ENCODE measurements at places on chromosomes 3 and 15.

- DNase-seq: no peak
Observed at GRCh38 chr3:48425281-48425812, 4.5 kb downstream of the PLXNB1 start.

DNA sequence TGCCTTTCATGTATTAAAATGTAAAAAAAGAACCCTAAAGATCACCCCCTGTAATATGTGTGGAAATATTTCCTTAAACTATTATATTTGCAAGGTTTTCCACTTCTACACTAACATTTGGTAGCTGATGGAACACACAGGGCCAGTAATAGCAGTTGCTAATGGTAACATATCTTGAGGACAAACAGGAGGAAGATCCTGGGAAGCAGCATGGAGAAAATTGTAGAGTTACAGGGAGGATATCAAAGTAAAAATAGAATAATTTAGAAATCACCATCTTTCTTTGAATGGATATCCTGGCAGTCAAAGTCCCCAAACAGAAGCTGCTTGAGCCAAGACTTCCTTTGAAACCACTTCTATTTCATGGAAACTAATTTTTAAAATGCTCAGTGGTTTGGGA lies 29.5 kb upstream of the OSTN start:
- no peak for DNase-seq

DNA sequence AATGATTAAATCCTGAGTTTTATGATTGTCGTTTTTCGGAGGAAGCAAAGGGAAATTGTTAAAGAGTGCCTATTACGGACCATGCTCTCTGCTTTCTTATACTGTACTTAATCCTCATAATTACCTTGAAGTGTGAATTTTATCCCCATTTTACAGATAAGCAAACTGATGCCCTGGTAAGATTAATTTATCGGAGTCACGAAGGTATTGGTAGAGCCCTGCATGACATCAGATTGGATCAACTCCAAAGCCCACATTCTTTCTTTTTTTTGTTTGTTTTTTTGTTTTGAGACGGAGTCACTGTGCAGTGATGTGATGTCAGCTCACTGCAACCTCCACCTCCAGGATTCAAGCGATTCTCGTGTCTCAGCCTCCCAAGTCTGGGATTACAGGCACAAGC lies 1.6 kb upstream of the GNB4 start:
- no peak for DNase-seq

GRCh38 chr3:23036728-23037127 lies 166.4 kb upstream of the UBE2E2 start:
- DNase-seq: no peak

DNA sequence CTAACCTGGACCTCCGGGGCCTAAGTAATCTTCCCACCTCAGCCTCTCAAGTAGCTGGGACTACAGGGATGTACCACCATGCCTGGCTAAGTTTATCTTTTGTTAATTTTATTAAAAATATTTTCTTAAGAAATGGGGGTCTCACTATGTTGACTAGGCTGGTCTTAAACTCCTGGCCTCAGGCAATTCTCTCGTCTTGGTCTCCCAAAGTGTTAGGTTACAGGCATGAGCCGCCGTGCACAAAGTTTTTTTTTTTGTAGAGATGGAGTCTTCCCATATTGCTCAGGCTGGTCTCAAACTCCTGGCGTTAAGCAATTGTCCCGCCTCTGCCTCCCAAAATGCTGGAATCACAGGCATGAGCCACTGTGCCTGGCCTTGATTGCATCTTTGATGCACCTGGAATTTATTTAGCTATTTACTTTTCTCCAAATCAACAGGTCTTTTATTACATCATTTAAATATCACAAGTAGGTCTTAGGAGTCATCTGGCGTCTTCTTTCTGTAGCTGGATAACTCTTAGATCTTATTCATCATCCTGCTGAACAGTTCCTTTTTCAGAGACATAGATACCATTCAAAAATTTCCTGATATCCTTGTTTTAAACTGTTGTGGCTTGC lies 7.8 kb upstream of the MAP2K1 start:
- DNase-seq: no peak

DNA sequence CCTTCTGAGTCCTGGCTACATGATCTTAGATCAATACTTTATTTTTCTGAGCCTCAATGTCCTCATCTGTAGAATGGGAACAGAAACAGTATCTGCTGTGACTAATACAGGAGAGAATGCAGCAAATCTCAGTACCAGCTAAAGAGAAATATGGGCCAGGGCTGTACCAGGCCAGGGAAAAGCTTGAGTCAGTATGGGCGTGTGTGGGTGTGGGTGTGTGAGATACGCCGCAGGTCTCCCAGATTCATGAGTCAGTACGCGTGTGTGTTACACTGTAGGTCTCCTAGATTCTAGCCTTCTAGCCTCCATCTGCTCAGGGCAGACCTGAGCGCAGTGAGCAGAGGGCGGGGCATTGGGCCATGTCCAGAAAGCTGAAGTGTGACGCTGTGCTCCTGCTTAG lies 15.2 kb downstream of the GNAI2 start:
- DNase-seq: no peak

All from GM23338 (cell line).